ENCODE measurements at places on chromosomes 11 and 22.

DNA sequence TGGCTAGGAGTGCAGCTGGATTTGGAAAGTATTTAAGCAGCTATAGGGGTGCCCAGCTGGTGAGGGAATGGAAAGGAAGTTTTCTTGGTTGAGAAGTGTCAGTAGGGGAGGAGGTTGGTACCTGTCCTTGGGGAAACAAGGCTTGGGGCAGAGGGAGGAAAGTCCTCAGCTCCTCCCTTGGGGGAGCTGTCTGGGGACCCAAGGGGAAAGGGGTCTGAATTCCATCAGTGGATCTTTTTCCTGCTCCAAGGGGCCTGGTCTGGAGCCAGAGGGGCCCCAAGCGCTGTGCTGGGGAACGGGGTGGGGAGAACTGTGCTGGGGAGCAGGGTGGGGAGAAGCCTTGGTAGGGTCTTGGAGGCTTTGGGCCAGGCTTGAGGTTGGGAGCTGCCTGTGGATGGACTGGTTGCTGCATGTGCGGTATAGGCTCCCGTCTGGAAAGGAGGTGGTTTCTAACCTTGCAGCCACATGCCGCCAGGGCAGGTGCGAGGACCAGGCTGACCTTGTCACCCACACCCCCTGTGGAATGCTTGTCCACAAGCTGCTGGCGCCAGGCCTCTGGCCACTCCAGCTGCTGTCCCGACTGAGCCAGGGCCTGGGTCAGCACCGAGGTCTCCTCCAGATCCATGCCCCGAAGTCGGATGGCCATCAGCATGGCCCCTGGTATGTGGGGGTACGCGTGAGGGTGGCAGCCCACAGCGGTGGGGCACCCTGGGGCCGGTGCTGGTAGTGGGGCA is 963 bp downstream of the TYMP start:
- DNase-seq: no peak

DNA sequence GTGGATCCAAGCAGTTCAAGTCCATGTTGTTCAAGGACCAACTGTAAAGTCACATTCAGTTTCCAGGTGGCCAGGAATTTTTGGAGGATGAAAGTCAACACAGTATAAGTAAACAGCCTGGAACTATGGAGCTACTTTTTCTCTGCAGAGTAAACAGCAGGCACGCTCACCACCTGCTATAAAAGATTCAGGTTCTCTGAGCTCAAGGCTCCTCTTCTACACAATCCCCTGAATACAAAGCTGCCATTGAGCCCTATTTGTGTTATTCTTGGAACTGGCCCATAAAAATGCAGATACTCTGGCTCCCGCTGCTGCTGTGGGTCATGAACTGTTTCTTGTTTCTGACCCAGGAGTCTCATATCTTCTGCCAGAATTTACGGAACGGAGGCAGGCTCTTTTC is 56.9 kb upstream of the PRR5 start:
- DNase-seq: no peak

- no peak for DNase-seq
Measured at GRCh38 chr11:65432100-65432650, 9.6 kb downstream of the NEAT1 start.

DNA sequence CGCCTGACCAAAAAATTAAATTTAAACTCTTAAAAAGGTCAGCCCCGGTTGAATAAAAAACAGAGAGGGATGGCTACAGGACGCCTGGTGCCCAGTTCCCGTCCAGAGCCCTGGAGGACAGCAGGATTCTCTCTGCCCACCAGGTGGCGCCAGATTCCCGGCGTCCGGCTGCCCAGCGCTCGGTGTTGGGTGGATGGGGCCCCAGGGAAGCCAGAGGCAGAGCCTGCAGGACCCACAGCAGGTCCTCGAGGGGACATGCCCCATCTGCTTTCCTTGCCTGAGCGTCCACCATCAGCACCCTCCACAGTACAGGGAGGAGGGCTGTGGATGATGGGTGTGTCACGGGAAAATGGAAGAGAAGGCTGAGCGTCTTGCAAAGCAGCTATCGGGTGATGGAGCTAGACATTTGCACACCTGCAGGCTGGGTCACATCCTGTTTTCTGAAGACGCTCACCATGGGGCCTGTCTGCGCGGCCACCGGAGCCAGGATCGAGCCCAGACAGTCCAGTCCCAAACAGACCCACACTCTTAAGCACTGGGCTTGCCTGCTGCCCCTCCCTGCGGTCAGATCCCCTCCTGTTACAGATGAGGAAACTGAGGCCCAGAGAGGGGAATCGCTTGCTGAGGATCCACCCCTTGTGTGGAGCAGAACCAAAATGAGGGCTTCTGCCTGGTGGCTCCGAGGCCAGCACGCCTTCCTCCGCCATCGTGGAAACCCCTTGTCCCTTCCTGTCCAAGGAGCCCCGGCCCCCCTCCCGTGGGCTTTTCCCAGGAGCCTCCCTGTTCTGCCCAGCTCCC is 18.5 kb upstream of the CBX7 start:
- DNase-seq: no peak

DNA sequence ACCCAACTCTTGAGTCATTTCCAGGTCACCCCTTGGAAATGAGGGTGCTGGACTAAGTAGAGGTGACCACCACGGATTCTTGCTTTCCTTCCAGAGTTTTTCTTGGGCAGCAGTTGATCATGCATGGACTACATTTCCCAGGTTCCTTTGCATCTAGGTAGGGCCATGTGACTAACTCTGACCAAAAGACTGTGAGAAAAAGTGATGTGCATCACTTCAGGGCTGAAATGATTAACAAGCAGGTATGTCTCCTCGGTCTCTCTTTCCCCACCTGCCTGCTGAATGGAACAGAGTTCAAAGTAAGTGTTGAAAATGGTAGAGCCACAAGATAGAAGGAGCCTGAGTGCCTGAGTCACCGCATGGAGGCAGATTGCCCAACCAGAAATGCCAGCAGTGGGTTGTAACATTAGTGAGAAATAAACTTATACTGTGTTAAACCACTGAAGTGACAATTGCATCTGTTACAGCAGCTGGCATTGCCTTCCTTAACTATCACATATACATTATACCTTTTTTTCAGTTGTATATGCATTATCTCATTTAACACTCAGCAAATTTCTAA is 113.5 kb downstream of the MN1 start:
- DNase-seq: no peak

DNA sequence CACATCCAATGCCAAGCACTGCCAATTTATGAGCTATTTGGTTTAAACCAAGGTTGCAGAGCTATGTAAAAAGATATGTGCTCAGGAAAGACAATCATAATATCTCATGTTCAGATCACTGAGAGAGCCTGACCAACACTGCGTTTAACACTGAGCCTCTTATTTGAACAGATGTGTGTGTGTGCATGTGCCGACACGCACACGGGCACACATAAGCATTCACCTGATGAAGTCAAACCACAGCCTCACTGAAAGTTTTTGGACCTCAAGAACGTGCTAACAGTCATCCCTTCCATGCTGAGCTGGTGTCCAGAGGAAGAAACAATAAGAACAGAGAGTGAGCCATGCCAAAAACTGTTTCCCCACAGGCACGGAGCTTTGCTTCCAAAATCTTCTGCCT is 23.4 kb downstream of the HPS4 start:
- DNase-seq: no peak

- no peak for DNase-seq
Measured at GRCh38 chr11:1344056-1344635, 34.7 kb upstream of the TOLLIP start.

DNA sequence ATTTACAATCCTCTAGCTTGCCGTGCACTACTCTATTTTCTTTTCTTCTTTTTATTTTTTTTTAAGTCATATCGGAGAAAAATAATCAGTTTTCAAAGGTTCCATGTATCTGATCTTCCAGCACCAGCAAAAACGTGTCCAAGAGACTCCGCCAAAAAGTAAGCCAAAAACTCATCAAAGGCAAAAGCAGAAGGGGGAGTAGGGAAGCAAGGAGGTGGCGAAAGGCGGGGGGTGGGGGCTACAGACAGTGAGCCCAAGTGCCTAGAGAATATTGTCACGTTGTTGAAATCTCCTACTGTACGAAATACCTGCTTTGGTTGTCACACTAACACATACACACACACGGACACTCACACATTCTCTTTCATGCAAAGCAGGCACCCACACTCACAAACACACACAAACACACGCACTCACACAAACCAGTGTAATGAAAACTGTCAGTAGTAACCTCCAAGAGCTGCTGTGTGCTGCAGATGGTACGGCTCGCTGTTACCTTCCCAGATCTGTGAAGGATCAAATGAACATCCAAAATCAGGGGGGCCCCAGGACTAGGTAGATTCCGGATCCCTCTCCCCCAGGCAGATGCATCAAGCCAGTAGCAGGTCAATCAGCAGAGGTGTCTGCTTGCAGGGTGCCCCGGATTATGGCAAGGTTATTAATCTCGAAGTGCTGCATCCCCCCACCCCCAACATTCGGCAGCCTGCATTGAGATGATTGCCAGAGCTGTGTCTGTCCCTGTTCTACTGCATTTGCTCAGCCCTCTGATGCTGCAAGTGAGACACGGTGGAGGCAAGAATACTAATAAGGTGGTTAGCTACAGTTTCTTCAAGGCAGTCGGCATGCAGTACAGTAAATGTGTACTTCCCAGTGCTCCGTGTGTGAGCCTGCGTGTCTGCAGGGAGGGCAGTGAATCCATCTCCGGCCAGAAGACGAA is at the start of gene LRRC4C:
LRRC4C (minus strand) TSS at position 188 of the 937 bp plus-strand sequence.
- no peak for DNase-seq

DNA sequence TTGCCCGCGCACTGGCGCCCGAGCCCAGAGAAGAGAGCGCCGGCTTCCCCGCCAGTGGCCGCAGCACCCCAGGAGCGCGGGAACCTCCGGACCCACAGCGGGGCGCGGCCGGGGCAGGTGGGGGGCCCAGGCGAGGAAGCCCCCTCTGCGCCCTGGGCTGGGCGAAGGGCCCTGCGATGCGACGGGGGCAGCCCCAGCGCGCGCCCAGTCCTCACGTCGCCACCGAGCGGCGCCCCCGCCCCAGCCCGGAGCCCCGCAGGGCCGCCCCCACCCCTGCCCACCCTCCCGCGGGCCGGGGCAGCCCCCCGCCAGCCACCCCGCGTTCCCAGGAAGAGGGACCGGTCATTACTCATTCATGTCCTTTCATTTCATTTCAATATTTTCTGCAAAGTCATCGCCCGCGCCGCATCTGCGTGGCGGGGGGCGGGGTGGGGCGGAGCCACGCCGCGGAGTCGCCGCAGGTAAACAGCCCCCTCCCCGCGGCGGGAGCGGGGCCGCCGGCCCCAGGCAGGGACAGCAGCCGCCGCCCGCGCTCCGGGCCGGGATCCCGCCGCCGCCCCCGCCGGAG is 673 bp upstream of the PANX2 start:
- DNase-seq: no peak

GRCh38 chr11:40517122-40517521 is 942.3 kb downstream of the LRRC4C start:
- DNase-seq: no peak

DNA sequence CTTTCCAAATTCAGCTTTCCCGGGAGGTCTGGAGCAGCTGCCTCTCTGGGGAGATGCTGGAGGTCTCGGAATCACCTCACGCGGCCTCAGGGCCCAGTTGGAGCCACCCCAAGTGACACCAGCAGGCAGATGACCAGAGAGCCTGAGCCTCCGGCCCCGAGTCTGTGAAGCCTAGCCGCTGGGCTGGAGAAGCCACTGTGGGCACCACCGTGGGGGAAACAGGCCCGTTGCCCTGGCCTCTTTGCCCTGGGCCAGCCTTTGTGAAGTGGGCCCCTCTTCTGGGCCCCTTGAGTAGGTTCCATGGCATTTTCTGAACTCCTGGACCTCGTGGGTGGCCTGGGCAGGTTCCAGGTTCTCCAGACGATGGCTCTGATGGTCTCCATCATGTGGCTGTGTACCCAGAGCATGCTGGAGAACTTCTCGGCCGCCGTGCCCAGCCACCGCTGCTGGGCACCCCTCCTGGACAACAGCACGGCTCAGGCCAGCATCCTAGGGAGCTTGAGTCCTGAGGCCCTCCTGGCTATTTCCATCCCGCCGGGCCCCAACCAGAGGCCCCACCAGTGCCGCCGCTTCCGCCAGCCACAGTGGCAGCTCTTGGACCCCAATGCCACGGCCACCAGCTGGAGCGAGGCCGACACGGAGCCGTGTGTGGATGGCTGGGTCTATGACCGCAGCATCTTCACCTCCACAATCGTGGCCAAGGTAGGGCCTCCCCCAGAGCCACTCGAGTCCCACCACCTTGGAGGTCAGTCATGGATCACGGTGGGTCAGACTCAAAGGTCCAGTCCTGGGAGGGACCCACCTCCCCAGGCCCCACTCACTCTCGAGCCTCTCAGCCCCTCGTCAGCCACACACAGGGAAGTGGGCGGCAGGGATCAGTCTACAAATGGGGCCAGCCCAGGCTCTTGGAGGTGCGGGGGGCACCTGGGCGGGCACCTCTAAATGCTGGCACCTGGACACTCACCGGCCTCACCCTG is 525 bp downstream of the SLC22A12 start:
- DNase-seq: no peak

All from AG09309 (cell line).